ENCODE measurements at places on chromosomes 12 and 14.

- no peak for DNase-seq
Observed at GRCh38 chr12:124967016-124967739, 21.8 kb downstream of the DHX37 start.

GRCh38 chr12:55658635-55659391 is 22.1 kb downstream of the OR10P1 start:
- DNase-seq: no peak

- DNase-seq: peak; percentile 53
Observed at GRCh38 chr12:132151145-132151765, 7.0 kb downstream of the NOC4L start.

DNA sequence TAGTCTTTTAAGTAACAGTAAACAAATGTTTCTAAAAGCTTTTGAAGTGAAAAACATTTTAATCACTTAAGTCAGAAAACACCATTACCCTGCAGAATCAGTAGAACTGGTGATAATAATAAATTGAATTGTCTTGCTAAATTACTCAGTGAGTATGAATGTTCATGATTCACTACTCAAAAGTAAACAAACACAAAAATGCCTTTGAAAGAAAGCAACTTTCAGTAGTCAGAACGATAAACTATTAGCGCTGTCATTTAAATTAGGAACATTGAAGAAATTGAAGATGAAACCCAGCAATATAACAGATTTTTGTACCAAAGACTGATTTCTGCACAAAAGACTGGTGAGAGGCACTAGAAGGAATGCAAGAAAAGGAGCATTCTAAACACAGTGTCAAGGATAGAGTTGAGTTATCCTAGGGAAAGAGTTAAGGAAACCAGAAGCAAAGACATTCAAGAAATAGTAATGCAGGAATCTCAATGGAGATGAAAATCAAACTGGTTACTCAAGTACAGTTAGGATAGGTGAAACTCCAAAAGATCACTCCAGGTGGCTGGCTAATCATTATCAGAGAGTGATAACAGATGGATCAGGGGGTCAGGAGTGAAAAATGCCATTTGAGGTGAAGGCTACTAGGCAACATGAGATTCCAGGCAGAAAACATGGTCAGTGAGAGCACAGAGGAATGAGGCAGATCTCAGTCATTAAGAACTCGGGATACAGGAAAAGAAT is 77.4 kb upstream of the ALG10 start:
- DNase-seq: no peak

DNA sequence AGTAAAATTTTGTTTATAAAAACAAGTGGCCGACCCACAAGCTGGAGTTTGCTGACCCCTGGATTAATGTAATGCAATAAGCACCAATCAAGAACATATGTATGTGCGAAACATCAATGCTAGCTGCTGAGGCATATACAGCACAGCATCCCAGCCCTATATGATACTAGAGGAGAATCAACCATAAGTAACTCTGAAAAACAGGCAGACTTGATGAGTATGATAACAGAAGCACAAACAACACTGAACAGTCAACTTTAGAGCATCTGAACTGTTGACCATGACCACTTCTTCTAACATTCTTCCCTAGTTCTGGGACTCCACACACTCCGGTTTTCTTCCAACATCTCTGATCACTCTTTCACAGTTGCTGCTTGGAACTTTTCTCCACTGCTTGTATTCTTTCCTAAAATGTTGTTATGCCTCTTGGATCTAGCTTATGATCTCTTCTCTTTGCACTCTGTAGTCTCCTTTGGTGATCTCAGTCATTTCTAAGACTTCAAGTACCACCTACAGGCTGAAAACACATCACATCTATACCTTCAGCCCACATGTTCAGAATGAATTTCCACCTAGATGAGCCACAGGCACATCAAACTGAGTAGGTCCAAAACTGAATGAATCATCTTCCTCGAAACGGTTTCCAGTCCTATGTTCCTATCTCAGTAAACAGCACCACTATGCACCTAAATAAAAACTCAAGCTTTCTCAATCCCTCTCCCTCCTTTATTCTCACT is 57.2 kb downstream of the STXBP6 start:
- no peak for DNase-seq

- DNase-seq: no peak
Observed at GRCh38 chr14:85444635-85445034, 85.3 kb upstream of the FLRT2 start.

DNA sequence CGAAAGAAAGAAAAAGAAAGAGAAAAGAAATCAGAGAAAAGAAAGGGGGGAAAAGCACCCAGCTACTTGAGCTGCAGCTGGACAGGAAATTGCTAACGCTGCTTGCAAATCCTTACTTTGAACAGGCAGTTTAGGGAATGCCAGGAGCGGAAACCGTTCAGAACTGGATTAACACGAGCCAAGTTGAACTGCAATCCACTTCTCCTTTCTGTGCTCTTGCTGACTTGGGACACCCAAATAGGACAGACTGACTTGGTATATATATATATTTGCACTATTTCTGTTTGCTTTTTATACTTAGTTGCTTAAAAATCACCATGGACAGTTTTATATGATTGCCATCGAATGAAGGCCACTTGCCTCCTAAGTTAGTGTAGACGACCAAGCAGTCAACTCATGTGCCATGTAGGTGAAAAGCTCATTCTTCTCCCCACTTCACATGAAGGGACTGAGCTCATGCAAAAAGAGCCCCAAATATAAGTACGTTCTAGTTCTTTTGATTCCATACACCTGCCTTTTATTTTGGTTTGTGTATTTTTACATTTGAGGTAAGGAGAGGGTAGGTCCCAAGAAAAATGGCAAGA is 5.5 kb downstream of the DUSP6 start:
- no peak for DNase-seq

GRCh38 chr12:52033446-52034140 is 17.6 kb upstream of the NR4A1 start:
- DNase-seq: no peak

- DNase-seq: no peak
Observed at GRCh38 chr12:113432986-113433385, 10.8 kb downstream of the SDSL start.

- no peak for DNase-seq
Observed at GRCh38 chr14:93975791-93976476, 436 bp downstream of the ASB2 start.

GRCh38 chr12:45637242-45637641 is 92.3 kb upstream of the ARID2 start:
- DNase-seq: no peak

DNA sequence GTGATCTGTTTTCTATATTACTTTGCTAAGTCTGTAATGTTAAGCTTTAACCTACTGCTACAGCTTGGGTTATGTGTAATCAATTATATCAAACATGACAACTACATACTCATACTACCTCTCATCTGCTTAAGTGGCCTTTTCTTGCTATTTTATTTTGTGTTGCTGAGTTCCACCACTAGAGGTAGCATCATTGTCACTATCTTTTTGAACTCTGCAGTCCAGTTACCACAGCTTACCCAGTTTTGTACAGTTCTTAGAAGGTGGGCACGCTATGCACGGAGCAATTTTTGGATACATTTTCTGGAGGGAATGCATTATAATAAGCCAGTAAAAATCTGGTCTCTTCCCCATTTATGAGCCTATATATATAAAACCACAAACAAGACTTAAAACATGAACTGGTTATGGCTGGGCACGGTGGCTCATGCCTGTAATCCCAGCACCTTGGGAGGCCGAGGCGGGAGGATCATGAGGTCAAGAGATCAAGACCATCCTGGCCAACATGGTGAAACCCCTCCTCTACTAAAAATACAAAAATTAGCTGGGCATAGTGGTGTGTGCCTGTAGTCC is 48.5 kb downstream of the SAV1 start:
- DNase-seq: no peak

- DNase-seq: no peak
Observed at GRCh38 chr12:32265951-32266350, 133.4 kb upstream of the FGD4 start.

DNA sequence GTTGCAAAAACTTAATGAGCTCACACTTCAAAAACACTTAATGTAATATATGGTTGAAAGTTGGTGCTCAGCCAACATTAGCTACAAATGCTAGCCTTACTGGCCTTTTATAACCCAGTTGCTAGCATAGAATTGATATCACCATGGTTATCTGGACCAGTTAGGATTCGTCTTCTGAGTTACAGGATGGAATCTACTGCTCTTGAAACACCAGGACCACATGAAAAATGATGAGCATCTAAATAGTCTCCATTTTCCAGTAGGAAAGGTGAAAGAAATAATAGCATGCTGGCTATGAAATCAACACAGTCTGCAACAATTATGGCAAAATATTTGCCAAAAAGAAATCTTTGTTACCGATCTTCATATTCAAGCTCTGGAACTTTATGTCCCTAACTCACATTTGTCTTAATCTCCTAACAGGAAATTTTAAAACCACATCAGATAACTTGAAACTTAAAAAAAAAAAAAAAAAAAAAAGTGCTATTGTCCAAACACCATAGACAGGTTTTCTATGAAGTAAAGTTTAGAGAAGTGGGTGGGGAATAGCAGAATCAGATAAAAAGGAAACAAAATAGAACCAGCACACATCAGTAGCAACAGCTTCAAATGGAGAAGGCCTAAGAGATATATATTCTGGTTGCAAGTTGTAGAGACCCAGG is 12.6 kb upstream of the CD69 start:
- DNase-seq: no peak

DNA sequence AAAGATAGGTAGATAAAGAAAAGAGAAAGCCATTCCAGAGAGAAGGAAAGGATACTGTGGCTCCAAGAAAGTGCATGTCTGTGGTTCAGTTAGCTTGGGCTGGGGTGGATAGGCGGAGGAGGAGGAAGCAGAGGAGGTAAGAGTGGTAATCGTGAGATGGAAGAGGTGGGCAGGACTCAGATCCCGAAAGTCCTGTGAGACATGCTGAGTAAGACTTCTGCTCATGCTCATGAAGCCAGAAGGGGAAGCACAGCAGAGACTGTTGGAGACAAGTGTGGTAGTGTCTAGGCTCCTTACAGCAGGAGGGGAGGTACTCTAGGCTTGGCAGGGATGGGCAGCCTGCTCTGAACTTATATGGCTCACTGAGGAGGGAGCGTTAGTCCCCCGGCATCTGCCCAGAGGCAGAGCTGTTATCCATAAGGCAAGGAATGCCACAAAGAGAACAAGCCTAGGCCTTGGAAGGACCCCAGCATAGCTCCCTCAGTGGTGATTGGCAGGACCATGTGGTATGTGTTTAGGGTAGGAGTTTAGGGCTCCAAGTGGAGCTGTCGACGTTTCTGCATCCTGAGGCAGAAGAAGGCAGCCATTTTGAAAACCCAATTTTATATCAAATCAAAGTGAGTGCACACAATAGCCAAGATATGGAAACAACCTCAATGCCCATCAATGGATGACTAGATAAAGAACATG is 135.3 kb downstream of the SMOC1 start:
- no peak for DNase-seq

DNA sequence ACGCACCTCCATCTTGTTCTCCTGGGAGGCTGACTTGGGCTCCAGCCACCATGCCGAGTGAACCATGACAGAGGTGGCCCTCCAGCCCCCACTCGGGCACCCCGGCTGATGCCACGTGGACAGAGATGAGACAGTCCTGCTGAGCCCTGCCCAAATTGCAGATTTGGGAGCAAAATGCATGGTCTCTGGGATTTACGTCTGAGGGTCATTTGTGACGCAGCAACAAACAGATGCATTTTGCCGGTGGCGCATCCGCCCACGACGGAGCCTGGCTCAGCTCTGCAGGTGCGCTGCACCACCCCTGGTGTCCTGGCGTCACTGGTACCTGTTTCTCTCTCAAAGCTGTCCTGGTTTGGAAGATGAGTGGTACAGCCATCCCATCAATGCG is 31.1 kb upstream of the INF2 start:
- DNase-seq: no peak

GRCh38 chr12:96427269-96427729 is 27.1 kb upstream of the CDK17 start:
- peak; percentile 80 for DNase-seq

- DNase-seq: no peak
Observed at GRCh38 chr12:53504004-53504920, 3.0 kb downstream of the NPFF start.

- no peak for DNase-seq
Observed at GRCh38 chr12:75953312-75953906, 78.2 kb downstream of the PHLDA1 start.

GRCh38 chr12:104220931-104221330 is 5.4 kb downstream of the TXNRD1 start:
- no peak for DNase-seq

DNA sequence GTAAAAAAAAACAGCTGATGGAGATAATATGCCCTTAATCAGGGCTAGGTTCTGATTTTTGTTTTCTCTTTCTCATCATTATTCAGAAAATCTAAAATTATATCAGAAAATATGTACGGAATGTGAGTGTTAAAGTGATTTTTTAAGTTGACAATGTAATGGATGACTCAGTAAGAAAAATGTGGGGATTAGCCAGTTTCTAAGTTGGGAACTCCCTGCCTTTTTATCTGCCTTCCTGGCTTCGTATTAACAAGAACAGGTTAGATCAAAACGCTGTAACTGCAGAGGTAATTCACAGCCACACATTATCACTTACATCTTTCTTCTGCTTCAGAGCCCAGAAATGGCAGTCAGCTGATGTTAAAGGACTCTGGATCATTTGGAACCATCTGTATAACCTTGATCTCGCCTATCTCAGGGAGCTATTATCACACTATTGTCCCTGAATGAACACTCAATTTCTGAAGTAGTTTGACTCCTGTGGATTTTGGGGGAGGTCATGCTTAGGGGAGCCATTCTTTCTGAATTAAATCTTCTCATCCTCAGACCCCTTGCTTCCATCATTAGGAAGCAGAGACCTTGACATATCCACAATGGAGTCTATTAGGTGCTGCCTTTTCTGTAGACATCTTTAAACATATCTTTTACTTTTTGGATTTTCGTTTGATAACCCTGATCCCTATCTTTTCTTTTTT is 135.7 kb upstream of the SLC16A7 start:
- no peak for DNase-seq

DNA sequence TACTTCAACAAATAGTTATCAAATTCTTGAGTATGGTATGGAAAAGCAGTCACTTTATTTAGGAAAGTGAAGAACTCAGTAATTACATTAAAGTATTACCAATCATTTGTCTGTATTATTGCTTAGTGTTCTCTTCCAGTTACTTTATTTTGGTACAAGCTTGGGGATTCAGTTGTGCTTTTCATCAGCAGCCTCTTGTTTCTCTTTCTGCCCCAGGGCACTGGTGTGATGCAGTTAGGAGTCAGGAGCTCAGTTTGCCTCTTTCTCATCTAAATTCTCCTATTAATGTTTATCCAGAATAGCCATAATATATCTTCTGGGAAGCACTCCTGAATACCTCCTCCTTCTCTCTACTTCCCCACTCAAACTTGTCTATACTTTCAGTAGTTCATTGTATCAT is 25.7 kb downstream of the PMCH start:
- no peak for DNase-seq

DNA sequence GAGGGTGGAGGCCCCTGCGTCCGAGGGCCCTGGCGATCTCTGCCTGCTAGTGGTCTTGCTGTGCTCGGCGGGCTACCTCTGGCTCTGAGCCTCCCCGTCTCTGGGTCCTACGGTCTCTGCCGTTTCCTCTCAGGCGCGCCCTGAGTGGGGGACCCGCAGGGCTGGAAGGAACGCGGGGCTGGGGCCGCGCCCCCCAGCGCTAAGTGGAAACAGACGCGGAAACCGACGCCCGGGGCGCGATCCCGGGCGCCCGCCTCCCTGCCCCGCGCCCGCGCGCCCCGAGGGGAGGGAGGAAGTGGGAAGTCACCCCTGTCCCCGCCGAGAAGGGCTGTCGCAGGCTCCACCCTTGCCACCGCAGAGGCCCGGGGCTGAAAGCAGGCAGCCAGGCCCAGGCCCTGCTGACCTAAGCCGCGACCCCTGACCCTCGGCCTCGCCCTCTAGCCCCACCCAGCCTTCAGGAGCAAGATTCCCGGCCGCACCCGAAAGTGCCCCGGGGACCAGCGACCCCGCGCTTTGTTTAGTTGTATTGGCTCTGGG is 831 bp downstream of the CRIP1 start:
- peak; percentile 65 for DNase-seq
